H4 (cell line): ENCODE measurements at places on chromosomes 16 and 17. TPM values are rescaled to one million over a fixed set of nuclear protein-coding genes. Genes with fewer than 3 reads are reported as not detected.

Gene NR1D1
- total RNA-seq = 0.39 and 2.2 TPM in 2 replicates

GRCh38 chr16:4184038-4184702 is 57.7 kb downstream of the SRL start:
- DNase-seq = no peak

Gene HSD17B2
- 1.0 and 1.1 TPM in 2 replicates for total RNA-seq

Gene NACA2
- not detected in 2 replicates for total RNA-seq

- no peak for DNase-seq
Measured at GRCh38 chr16:17350207-17350606, 120.6 kb downstream of the XYLT1 start.
